CD8-positive, alpha-beta memory T cell (primary cell): ENCODE measurements at places on chromosomes 11 and 22. TPM values are rescaled to one million over a fixed set of nuclear protein-coding genes. Genes with fewer than 3 reads are reported as not detected.

DNA sequence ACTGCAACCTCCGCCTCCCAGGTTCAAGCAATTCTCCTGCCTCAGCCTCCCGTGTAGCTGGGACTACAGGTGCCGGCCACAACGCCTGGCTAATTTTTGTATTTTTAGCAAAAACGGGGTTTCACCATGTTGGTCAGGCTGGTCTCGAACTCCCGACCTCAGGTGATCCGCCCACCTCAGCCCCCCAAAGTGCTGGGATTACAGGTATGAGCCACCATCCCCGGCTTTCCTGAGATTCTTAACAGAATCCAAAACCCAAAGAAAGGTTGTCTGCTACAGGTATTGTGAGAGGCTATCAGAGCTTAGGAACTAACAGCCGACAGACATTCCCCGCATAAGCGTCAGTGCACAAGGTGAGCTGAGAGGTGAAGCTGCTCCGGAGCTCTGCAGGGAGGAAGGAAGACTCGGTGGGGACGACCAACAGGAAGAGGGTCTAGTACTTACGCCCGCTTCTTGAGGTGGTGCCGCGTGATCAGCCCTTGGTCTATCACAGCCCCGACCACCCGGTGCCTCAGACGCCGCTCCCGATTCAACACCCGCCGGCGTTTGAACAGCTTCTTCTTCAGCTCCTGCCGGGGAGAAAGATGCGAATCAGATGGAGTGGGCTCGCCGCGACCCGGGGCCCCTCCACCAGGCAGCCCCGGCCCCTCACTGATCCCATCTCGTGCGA is 470 bp downstream of the C11orf98 start:
- peak; percentile 47 for DNase-seq

- no peak for DNase-seq
Observed at GRCh38 chr11:1049911-1050580, 13.5 kb upstream of the MUC6 start.

DNA sequence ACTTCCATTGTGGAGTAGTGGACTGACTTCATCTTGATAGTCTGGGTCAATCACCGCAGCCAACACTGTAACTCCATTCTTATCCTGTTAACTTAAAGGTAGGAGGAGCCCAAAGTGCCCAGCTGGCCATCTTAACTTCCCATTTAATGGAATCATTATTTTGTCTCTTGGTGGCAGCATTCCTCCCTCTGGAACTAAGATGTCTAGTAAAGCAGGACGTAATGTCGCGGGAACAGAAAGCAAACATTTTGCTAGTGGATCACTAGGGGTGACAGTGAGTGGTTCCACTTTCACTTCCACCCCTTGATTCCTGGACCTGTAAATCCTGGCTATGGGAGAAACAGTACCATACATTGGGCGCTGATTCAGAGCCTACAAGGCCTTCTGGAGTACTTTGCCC is 71.4 kb downstream of the GAB4 start:
- DNase-seq = no peak

DNA sequence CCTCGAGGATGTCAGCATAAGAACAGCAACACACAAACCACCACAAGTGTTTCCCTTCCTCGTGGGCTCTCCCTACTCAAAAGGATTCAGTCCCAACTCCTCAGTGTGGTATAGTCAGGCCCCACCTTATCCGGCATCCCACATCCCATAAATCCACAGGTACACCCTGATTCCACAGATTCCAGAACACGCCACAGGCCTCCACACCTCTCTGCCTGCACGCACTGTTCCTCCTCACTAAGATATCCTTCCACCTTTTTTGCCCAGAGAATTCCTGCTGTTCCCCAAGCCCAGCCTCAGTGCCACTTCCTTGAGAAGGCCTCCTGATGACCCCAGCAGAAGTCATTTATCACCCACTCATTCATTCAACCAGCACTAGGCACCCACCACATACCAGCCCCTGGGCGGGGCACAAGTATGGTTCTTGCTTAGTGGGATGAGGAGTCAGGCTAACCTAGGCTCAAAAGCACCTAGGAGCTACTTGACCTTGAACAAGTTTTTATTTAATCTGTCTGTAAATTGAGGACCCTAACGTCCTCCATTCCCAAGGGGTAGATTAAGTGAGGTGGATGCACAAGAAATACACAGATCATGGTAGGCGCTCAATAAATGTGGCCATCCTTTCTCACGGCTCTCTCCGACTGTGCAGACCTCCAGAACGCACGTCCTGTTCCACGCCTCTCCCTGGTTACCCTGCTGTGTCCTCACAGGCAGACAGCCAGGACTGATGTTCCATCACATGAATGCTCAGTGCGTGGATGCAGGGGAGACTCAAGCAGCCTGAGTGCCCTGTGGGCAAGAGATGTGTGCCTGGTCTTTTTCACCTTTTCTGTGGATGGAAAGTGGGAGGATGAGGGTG is 2.1 kb upstream of the KCNJ4 start:
- no peak for DNase-seq

- no peak for DNase-seq
Observed at GRCh38 chr11:100760744-100761143, 73.7 kb downstream of the ARHGAP42 start.

DNA sequence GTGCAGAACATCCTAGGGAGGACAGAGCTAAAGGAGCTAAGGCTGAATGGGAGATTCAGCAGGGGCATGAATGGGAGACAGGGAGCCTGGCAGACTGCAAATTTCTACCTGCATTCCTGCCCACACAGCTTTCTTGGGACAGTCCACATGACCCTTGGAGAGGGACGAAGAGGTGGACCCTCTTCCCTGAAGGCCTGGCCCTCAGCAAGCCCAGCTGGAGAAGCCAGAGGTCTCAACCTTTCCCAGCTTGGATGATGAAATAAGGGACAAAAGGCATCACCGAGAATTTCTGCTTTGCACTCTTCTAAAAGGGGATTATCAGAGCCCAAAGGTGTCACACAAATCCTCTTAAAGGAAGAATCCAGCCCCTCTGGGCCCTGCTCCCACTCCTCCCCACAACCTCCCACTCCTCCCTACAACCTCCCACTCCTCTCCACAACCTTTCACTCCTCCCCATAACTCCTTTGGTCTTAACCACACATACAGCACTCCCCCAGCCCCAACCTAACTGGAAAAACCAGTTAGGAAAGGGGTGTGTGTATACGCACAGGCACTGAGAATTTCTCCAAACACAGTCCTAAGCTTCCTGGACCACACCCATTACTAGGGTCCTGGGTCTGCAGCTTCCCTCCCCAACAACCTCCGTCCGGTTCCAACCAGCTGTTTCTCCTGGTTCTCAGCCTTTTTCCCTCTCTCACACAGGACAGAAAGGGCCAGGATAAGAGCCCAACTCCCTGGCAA is 38.4 kb downstream of the RPL27A start:
- no peak for DNase-seq

GRCh38 chr11:117126223-117126965 is 17.7 kb upstream of the PAFAH1B2 start:
- no peak for DNase-seq

DNA sequence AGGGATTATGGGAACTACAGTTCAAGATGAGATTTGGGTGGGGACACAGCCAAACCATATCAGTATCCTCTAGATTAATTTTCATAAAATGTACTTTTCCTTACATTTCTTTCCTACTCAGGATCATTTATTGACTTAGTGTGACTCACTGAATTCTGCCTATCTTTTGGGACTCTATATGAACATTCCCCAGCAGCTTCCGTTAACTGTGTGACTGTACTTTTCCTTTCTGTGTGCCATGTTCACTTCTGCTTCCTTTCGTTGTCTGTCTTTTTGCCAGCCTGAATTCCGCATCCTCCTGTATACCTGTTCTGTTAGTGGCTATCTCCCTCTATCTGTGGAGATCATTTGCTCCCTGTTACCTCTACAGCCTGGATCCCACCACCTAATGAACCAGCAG is 48.8 kb downstream of the SPECC1L start:
- DNase-seq = no peak

DNA sequence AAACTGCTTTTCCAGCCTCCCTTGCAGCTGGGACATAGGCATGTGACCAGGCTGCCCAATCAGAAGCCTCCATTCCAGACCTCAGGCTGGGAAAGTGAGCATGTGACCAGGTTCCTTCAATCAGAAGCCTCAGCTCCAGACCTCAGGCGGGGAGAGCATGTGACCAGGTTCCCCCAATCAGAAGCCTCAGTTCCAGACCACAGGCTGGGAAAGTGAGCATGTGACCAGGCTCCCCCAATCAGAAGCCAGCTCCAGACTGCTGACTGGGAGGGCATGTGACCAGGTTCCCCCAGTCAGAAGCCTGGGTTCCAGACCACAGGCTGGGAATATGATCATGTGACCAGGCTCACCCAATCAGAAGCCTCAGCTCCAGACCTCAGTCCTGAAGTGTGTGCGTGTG is 11.7 kb upstream of the IL2RB start:
- DNase-seq = no peak

GRCh38 chr11:23315286-23315685 is 455.0 kb upstream of the CCDC179 start:
- no peak for DNase-seq

DNA sequence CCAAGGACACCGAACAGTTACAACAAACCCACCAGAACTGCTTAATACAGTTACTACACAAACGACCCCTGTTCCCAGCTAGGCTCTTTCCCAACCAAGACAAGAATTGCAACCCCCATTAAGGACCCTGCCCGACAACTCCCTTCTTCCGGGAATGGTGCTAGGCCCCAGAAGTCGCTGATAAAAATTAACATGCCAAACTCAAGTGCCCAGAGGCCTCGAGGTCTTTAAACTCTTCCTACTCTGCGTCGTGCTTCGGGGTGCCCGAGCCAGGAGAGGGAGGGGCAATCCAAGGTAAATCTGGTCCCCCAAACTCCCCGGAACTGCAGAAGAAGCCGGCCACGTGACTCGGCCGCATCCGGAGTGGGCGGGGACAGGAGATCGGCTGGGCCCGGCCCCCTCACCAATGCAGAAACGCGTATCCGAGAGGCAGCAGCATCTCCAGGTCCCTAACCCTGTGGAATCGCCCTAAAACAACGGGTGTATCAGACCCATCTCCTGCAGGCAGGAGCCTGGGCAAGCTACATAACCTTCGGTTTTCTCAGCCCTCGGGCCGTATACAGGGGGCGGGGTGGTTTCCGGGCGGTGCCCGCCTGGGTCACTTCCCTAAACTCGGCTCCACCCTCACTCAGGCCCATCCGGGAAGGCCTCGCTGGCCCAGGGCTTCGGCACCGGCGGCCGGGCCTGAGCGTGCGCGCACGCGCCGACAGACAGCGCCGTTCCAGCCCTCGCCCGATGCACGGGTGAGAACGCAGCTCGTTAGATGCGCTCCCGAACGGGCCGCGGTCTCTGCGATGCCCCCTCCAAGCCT is 1.1 kb downstream of the CFL1 start:
- peak; percentile 80 for DNase-seq

GRCh38 chr11:93330446-93330984 is at the start of gene DEUP1:
Gene DEUP1 (plus strand): TSS chr11:93330742. CDS start chr11:93332260, 1,518 bp downstream.
- DNase-seq = no peak

GRCh38 chr11:96161307-96162089 is 181.5 kb downstream of the MAML2 start:
- no peak for DNase-seq

GRCh38 chr11:32935462-32936029 is 42.9 kb downstream of the QSER1 start:
- DNase-seq = no peak

DNA sequence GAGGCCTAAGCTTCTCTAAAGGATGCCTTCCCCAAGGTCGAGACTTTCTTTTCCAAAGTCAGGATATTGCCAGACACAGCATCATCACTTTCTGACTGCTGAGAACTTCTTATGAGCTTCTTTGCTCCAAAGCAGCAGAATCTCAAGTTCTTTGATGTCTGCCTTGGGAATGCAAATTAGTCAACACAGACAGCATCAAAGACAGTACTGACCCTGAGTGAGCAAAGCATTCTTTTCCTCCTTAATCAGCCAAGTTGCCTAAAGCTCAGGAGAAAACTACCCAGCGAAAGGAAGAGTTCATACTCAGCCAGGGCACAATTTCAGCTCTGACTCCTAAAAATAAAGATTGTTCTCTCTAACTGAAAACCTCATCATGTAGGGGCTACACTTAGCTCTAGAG is 98.0 kb downstream of the SLC36A4 start:
- no peak for DNase-seq

- no peak for DNase-seq
Observed at GRCh38 chr11:40642284-40642683, 817.2 kb downstream of the LRRC4C start.

GRCh38 chr11:63244862-63245261 is 1.5 kb upstream of the SLC22A25 start:
- no peak for DNase-seq

- no peak for DNase-seq
Observed at GRCh38 chr11:7449211-7449840, 36.0 kb upstream of the OLFML1 start.

DNA sequence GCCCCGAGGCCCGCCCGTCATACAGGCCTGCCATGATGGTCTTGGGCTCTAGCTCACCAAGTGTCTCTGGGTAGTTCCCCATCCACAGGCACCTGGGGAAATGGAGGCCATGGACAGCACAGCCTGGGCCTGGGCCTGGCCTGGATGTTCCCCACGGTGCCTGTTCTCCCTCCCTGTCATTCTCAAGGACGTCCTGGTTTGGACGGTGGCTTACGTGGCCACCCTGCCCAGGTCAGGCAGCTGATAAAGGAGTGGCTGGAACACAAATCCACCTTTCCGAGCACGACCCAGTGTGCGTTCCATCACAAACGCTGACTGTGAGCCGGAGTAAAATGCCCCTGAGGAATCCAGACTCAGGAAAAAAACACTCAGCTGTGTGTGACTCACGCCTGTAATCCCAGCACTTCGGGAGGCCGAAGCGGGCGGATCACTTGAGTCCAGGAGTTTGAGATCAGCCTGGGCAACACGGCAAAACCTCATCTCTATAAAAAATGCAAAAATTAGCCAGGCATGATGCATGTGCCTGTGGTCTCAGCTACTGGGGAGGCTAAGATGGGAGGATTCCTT is 41.2 kb upstream of the TESMIN start:
- no peak for DNase-seq

GRCh38 chr22:35496768-35497312 is 43.8 kb upstream of the RASD2 start:
- no peak for DNase-seq

- no peak for DNase-seq
Observed at GRCh38 chr11:12546660-12547059, 127.6 kb upstream of the TEAD1 start.

GRCh38 chr22:28351476-28351875 is 328.2 kb downstream of the TTC28 start:
- DNase-seq = no peak

GRCh38 chr11:11976481-11977127 is 31.8 kb downstream of the DKK3 start:
- no peak for DNase-seq

GRCh38 chr11:65440831-65441499 is 18.4 kb downstream of the NEAT1 start:
- DNase-seq = no peak

- no peak for DNase-seq
Observed at GRCh38 chr22:29328566-29329500, 13.3 kb upstream of the RASL10A start.

The OTUB1 gene
- 85.0 TPM for total RNA-seq

The MEI1 gene
- total RNA-seq = 36.3 TPM

The GAB2 gene
- 2.9 TPM for total RNA-seq

The PPP6R3 gene
- total RNA-seq = 118 TPM

The XKR3 gene
- total RNA-seq = not detected

The NRIP3 gene
- total RNA-seq = 2.2 TPM

The JAM3 gene
- total RNA-seq = 12.5 TPM

The RFPL2 gene
- not detected for total RNA-seq

The MS4A15 gene
- not detected for total RNA-seq

The TRIM29 gene
- total RNA-seq = not detected

The MMP7 gene
- total RNA-seq = not detected

The GPR83 gene
- 0.11 TPM for total RNA-seq
